ENCODE measurements at places on chromosomes 16 and 17. TPM values are rescaled to one million over a fixed set of nuclear protein-coding genes. Genes with fewer than 3 reads are reported as not detected.

CBLN1 gene
- total RNA-seq = not detected

PRPSAP2 gene
- 36.6 TPM for total RNA-seq

SEZ6L2 gene
- total RNA-seq = 0.13 TPM

MPV17L gene
- not detected for total RNA-seq

MTSS2 gene
- 3.3 TPM for total RNA-seq

TOP2A gene
- 373 TPM for total RNA-seq

SDR42E1 gene
- 5.9 TPM for total RNA-seq

AANAT gene
- not detected for total RNA-seq

CEP112 gene
- 4.6 TPM for total RNA-seq

ALDH3A1 gene
- total RNA-seq = not detected

PRSS22 gene
- total RNA-seq = not detected

CCDC200 gene
- total RNA-seq = not detected

LDHD gene
- 0.18 TPM for total RNA-seq

PERCC1 gene
- not detected for total RNA-seq

KRTAP4-9 gene
- total RNA-seq = not detected

CDH1 gene
- 0.18 TPM for total RNA-seq

KRTAP1-5 gene
- not detected for total RNA-seq

BRIP1 gene
- total RNA-seq = 20.1 TPM

CREBBP gene
- total RNA-seq = 53.0 TPM

ZG16 gene
- total RNA-seq = not detected

LGALS9 gene
- total RNA-seq = 240 TPM

TMED6 gene
- 1.3 TPM for total RNA-seq

CES5A gene
- not detected for total RNA-seq

HYDIN gene
- not detected for total RNA-seq

SRCIN1 gene
- 0.05 TPM for total RNA-seq

SLFN13 gene
- 82.6 TPM for total RNA-seq

GRN gene
- total RNA-seq = 87.8 TPM

OR1A1 gene
- 0.05 TPM for total RNA-seq

KRT16 gene
- not detected for total RNA-seq

LRRC46 gene
- total RNA-seq = 0.53 TPM

PTX4 gene
- not detected for total RNA-seq

LUC7L3 gene
- total RNA-seq = 139 TPM

C1QTNF1 gene
- total RNA-seq = not detected

NLGN2 gene
- 3.7 TPM for total RNA-seq

SYCE1L gene
- 5.8 TPM for total RNA-seq

HSF5 gene
- total RNA-seq = 0.40 TPM

ABCC11 gene
- 0.23 TPM for total RNA-seq

CIAPIN1 gene
- 36.1 TPM for total RNA-seq

PDIA2 gene
- total RNA-seq = not detected

TMEM235 gene
- total RNA-seq = not detected

GNAO1 gene
- 2.3 TPM for total RNA-seq

TMC5 gene
- total RNA-seq = 0.53 TPM

C16orf87 gene
- total RNA-seq = 18.0 TPM

SLC5A2 gene
- 0.25 TPM for total RNA-seq

SCRN2 gene
- total RNA-seq = 29.8 TPM

NPIPB13 gene
- total RNA-seq = 9.8 TPM

KRT39 gene
- not detected for total RNA-seq

C16orf96 gene
- 0.05 TPM for total RNA-seq

AP1G1 gene
- 78.7 TPM for total RNA-seq

MYH13 gene
- total RNA-seq = not detected

COL1A1 gene
- total RNA-seq = 0.50 TPM

PPL gene
- not detected for total RNA-seq

Data from activated CD4-positive, alpha-beta memory T cell treated with anti-CD3 and anti-CD28 coated beads, Interleukin-2, amount 10 ng/mL, durations not matched to agents 7 days and 5 days (primary cell).